Activated CD4-positive, alpha-beta memory T cell treated with anti-CD3 and anti-CD28 coated beads, Interleukin-2, amount 10 ng/mL, durations not matched to agents 7 days and 5 days (primary cell): ENCODE measurements at places on chromosomes 16 and 17. TPM values are rescaled to one million over a fixed set of nuclear protein-coding genes. Genes with fewer than 3 reads are reported as not detected.

GRCh38 chr16:73062743-73063733, 15.1 kb upstream of the ZFHX3 start:
- no peak for DNase-seq

DNA sequence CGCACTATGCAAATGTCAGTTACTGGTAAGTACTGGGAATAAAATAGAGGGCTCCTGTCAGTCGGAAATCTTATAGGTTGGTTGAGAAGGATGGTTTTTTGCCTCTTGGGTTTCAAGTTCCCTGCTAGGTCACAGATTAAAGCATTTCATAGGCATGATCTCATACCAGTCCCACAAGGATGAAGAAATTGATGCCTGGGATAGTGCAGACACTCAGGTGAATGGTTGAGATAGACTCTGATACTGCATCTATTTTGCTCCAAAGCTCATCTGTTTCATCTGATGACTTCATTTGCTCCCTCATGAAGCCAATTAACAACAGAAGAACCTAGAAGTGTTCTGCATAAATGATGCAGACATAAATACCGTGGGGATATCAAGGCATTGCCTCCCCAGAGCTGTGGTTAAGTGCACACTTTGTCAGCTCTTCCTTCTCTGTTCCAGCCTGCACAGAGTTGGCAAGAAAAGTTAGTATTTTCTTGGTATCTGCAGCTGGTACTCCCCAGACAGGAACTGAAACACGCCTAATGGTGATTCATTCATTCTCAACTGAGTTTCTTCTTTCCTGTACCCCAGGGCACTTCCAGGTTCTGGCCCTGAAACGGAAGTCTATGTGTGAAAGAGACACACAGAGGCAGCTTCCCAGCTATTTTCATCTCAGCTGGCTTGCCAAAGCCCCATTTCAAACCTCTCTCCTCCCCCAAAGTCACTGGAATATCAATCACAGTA, 418.3 kb upstream of the SALL1 start:
- no peak for DNase-seq

DNA sequence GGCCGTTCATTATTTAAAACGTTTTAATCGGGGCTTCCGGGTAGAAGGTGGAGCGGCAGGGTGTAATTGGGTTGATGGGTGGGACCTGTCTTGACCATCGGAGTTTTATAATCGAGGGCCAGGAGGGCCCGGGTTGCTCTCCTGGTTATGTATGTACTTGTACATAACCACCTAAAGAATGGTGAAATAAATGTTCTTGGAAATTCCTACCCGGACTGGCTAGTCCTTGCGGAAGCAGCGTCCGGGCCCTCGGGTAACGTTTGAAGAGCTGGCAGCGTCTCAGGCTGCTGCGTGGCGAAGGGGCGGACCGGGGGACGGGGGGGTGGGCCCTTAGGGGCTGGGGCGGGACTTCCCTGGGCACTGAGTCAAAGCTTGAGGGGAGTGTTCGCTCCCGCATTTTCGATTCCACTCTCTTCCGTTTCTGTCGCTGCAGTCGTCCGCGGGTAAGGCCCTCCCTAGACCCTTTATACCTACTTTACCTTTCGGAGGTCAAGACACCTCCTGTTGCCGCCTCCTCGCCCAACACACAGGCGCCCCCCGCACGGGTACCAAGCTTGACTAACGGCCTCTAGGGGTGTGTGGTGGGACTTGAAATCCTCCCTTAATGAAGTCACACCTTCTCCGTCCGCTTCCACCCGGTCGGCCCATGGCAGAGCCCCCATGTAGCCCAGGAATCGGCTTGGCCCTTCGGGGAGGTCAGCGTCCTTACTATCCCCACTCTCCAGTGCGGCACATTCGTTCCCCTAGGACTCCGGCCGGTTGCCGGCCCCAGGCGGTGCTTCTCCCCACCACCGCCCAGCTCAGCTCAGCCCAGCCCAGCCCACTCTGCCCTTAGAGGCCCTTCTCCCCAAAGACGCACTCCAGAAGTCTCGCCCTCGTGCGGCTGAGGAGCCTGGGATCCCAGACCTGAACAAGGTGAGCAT, at the start of gene TMEM106A:
Gene TMEM106A, plus strand, starts transcription at position 396 of the 923 bp plus-strand sequence. CDS start 1,167 bp downstream, outside the sequence.
- peak; percentile 80 for DNase-seq

DNA sequence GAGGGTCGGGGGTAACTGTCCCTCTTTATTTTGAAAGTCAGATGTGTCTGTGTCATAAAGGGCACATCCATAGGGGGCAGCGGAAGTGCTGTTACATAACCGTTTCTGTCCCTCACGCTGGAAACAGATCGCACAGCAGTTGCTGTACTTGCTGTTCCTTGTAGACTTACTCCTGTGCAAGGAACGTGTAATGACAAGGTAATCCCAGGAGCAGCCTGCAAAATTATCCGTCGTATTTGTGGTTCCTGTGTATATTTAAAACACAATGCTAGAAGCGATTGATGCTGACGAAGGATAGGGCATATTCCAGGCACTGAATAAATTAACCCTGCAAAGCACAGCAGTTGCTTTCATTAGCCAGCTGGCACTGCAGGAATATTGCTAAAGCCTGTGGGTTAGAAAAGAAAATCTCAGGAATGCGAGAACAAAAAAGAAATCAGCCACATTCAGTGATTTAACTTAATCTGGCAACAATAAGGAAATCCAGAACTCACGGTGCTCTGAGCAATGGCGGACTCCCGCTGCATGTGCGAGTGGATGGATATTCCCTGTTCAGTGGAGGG, 76.2 kb downstream of the SPECC1 start:
- no peak for DNase-seq

- DNase-seq = no peak
Observed at GRCh38 chr16:49672753-49673152, 183.2 kb downstream of the ZNF423 start.

- DNase-seq = no peak
Observed at GRCh38 chr16:53654946-53655345, 48.7 kb downstream of the RPGRIP1L start.

DNA sequence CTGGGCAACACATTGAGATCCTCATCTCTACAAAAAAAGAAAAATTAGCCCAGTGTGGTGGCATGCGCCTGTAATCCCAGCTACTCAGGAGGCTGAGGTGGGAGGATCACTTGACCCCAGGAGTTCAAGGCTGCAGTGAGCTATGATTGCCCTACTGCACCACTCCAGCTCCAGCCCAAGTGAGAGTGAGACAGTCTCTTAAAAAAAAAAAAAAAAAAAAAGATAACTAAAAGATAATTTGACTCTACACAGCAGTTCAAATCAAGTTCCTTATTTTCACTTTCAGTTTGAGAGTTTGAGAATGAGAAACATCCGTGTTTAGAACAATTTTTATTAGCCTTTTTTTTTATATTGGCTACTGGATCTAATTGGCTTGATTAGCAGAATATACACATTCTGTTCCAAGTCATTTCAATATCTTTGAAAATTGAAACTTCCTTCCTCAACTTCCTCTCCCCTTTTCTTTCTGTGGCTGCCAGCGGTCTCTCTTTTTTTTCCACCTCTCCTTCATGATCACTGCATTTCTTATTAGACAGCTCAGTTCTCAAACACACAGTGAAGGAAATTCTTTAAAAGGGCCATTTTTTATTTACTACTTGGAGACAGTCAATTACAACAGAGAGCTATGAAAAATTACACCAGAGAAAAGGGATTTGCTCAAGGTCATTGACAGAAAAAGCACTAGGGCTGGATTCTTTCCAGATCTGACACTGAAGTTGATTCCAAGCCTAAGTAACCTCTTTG, 4.5 kb upstream of the ACSF2 start:
- no peak for DNase-seq

DNA sequence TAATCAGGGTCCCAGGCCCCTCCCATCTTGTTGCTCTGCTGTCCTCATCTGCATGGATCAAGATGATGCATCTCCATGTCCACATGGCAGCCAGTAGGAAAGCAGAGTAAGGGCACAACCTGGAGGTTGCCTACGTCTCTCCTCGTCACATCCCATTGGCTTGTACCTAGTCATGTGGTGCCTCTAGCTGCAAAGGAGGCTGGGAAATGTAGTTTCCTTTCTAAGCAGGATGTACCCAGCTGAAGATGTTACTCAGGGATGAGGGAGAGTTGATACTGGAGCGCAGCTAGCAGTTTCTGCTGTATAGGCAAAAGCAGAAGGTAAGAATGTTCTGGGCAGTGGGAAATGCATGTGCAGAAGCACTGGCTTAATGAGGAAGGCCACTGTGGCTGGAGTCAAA, 20.8 kb downstream of the ABCC1 start:
- no peak for DNase-seq

GRCh38 chr16:26795184-26795583, 271.5 kb upstream of the C16orf82 start:
- DNase-seq = peak; percentile 34

DNA sequence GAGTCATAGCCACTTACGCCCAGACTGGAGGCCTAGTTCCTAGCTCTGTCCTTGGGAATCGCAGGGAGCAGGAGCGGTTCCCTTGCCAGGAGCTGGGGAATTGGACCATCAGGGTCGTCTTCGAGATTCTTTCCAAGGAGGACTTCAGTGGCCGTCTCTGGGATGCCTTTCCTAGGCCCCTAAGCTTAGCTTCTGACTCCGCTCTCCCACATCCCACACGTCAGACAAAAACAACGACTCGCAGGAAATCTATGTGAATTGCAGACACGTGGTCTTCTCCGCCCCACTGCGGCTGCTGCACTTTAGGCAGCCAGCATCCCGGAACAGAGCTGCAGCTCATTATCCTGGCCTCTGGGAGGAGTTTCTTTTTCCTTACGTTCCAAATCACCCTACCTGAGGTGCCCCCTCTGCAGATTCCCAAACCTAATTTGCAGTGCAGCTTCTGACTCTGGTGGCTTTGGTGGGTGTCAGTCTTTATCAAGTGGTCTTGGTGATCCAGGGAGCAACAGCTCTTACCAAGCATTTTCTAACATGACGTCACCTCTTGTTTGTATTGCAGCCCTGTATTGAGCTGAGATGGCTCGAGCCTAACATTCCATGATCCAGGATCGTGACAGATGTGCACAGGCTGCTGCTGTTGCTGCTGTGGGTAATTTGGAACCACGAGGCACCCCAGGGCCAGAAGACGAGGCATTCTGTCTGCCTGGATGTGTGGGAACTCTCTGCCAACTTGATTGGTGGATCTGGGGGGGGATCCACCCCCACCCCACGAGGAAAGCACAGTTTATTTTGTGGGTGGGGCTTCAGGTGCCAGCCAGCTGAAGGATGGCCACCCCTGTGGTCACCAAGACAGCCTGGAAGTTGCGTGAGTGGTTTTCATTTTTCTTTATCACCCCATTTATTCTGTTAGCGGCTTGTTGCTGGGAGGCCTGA, 1.1 kb downstream of the KATNB1 start:
- DNase-seq = peak; percentile 63

GRCh38 chr17:75289832-75290337, 652 bp upstream of the SLC25A19 start:
- peak; percentile 80 for DNase-seq

DNA sequence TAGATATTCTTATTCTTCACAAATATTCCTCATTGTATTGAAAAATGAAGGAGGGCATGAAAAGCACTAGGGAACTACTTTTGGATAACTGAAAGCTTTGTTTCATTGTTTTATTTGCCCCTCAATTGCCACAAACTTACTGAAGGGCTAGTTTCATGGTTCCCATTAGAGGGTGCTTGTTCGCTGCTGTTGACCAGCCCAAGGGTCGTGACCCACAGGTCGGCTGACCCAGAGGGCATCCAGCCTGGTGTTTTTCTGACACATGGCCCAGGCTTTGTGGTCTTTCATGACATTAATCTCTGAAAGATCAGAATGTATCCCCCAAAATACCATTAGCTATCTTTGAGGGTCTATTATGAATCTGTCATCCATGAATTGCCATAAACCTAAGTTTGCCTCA, 30.0 kb downstream of the DGKE start:
- DNase-seq = no peak

- peak; percentile 88 for DNase-seq
Observed at GRCh38 chr17:58335779-58336455, 7.3 kb upstream of the TSPOAP1 start.

GRCh38 chr17:27414271-27414670, 42.0 kb upstream of the KSR1 start:
- DNase-seq = no peak

DNA sequence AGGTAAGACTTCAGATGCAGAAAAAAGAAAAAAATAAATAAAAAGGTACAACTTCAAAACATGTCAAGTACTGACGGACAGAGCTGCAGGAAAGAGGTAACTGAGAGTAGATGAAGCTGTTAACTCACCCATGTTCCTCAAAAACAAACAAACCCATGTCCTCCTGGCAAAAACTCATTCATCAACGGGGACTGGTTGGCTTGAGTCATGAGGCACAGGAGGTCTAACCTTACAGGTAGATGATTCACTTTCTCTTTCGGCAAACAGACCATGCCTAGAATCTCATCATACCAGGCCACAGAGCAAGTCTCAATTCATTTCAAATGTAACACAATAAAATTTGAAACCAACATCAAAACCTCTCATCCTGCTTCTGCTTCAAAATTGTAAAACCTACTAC, 12.3 kb upstream of the FASN start:
- no peak for DNase-seq

DNA sequence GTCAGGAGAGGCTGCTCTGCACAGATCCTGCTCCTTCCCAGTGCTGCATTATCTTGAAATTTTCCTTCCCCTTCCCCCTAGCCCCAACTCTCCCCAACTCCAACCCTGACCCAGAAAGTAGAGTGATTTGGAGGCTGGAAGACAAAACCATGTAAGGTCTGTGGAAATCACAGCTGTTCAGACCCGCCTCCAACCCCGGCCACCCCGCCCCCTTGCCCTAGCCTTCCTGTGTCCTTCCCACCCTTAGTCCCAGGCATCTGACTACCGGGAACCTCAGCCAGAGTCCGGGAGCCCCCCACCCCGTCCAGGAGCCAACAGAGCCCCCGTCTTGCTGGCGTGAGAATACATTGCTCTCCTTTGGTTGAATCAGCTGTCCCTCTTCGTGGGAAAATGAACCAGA, at the start of gene AOC3:
Gene AOC3, plus strand, starts transcription at position 246 of the 400 bp plus-strand sequence. Its CDS starts 145 bp downstream, at position 391.
- DNase-seq = no peak

GRCh38 chr17:48992444-48992843, 4.7 kb upstream of the IGF2BP1 start:
- no peak for DNase-seq

DNA sequence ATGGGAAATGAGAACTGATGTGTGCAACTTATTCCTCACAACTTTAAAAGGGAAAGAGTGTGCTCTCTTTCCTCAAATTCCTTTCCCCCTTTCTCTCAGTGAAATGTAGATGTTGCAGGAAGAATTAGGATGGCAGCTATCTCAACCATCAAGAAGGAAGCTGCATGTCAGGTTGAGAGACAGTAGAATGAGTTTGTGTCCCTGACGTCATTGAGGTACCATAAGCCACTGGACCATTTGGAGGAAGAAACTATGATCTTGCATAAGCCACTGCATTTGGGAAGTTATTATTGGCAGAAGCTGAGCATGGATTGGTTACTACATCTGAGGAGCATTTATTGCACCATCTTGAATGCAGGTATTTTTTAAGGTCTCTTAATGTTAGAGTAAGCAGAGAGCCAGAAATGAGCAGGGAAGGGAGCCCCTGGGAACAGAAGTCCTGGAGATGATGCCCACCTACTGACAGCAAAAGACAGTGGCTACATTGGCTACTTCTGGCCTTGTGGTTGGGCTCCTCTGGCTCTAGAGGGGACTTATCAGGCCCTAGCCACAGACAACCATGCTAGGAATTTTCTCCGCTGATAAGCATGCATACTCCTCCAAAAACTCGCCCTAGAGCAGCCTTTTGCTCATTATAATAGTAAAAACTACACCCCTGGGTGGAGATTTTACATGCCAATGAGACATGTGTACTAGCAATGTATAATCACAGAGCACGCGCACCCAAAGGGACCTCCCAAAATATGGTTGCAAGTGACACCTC, 249.0 kb upstream of the SALL1 start:
- no peak for DNase-seq

ALOX15 gene
- not detected for total RNA-seq

CBX8 gene
- 5.7 TPM for total RNA-seq

NPIPB9 gene
- total RNA-seq = 1.7 TPM

SLC6A2 gene
- not detected for total RNA-seq

COPZ2 gene
- total RNA-seq = 11.5 TPM

ATAD5 gene
- 26.7 TPM for total RNA-seq

EMP2 gene
- total RNA-seq = not detected

ST6GALNAC1 gene
- 4.0 TPM for total RNA-seq
